ENCODE measurements at places on chromosomes 11 and 22.

- DNase-seq: no peak
Measured at GRCh38 chr11:116931206-116931953, 94.0 kb upstream of the APOA1 start.

GRCh38 chr11:12995188-12995587 lies 13.9 kb upstream of the RASSF10 start:
- DNase-seq: no peak

- DNase-seq: no peak
Measured at GRCh38 chr11:80502511-80502910, 1061.7 kb upstream of the TENM4 start.

DNA sequence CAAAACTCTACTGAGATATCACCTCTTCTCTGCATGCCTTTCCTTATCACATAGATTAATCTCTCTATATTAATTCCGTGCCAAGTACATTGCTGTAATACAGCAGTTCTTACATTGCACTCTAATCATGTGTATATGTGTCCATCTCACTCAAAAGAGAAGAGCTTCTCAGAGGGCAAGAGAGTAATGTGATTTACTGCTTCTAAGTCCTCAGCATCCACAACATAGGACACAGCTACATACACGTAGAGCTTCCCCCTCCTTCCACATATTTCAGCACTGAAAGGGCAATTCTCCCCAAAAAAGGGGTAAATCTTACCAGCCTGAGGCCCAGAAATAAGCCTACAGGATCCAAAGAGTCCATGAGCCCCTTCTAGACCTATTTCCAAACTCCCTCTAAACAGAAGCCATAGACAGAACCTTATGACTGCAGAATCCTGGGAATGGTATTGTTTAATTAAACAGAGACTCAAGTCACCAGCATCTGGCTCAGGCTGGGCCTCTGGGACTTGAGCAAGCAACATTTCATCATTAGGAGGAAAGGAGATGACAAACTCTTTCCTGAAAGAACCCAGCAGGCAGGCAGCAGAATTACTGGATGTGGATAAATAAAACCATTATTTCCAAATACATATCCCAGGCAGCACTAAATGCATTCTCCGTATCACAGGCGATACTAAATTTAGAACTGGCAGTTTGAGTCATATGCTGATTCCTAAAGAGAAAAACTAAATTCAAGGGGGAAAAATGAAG lies 87.2 kb downstream of the KCNC1 start:
- no peak for DNase-seq

DNA sequence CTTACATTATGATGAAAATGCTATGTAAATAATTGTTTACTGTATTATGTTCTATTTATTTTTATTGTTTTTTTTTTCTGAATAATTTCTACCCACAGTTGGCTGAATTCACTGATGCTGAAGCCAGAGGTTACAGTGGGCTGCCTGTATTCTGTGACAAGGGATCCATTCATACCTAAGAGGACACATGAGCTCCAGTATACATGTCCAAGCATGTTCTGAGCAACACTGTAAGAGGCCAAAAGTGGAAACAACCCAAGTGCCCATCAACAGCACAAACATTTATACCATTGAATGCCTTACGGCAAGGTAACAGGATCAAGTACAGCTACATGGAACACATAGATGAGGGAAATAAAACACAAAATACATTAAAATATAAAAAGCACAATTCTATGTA lies 1.4 kb upstream of the SRSF8 start:
- no peak for DNase-seq

GRCh38 chr11:7890417-7891172 lies 40.5 kb downstream of the OR10A6 start:
- no peak for DNase-seq

DNA sequence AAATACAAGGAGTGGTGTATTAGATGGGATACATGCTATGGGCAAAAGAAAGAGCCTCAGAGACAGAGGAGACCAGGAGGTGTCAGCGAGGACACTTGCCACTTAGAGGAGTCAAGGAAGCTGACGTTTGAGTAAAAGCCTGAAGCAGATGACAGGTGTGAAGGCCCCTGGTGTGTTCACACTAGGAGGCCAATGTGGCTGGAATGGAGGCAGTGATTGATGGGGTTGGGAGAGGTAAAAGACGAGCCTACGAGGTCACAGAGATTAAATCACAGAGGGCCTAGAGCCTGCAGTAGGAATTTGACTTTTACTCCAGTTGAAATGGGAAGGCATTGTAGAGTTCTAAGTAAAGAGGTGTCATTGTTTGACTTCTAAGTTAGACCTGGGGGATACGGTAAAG lies 12.0 kb upstream of the GDPD5 start:
- no peak for DNase-seq
